Ascending aorta (tissue), 2 donors: ENCODE measurements at places on chromosomes 12 and 14.
A peak's percentile ranks its signal among the peaks of the same experiment; 100 is the strongest.

- no peak for DNase-seq
Measured at GRCh38 chr14:100789460-100790417, 36.2 kb upstream of the MEG3 start.

DNA sequence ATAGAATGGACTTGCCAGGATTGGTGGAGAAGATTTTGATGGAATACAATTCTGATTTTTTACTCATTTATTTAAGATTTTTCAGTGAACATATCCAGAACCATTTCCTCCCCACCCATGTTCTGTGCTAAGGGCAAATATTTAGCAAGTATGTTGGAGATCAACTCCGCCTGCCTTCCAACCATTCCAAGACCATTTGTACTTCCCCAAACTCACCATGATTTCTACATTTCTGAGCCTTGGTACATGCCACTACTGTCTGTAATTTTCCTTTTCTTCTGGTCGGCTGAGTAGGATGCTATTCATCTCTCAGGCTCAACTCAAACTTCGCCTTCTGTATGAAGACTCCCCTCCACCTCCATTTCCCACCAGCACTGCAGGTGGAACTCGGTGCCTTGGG, 150.6 kb downstream of the NTF3 start:
- DNase-seq = no peak

- no peak for DNase-seq
Measured at GRCh38 chr12:80681786-80682185, 25.6 kb upstream of the MYF6 start.

- no peak for DNase-seq
Measured at GRCh38 chr12:120474616-120474960, 5.0 kb upstream of the SRSF9 start.

GRCh38 chr14:22391908-22392565, 197.0 kb downstream of the DAD1 start:
- DNase-seq = peak; percentile 69

- no peak for DNase-seq
Measured at GRCh38 chr12:6083601-6084000, 40.9 kb downstream of the VWF start.

DNA sequence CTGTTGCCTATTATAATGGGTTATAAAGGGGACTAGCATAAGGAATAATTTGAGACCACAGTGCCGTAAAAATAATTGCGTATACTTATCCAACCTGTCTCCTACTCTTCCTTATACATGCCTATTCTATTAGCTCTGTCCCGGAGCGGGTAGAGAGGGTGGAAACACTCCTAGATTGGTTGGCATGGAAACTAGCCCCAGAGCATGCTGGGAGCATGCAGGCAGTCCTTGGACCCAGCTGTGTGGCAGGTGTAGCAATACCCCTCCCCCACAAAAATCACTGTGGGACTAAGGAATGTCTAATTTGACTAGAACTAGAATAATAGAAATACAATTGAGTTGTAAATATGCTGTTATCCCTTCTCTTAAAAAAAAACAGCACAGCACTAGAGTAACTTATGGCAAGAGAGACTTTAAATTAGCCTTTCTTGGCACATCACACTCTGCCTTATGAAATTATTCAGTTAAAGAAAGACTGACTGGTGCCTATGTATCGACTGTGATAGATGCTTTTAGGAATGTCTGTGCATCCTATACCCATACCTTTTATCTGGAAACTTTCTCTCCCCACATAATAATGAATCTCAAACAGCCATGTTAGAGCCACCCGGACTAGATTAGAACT, 244.0 kb upstream of the DAAM1 start:
- no peak for DNase-seq

- no peak for DNase-seq
Measured at GRCh38 chr14:59814988-59815387, 55.6 kb downstream of the RTN1 start.

GRCh38 chr14:77243853-77244252, 27.2 kb downstream of the NGB start:
- DNase-seq = no peak
